ENCODE measurements at places on chromosomes 11 and 22.

DNA sequence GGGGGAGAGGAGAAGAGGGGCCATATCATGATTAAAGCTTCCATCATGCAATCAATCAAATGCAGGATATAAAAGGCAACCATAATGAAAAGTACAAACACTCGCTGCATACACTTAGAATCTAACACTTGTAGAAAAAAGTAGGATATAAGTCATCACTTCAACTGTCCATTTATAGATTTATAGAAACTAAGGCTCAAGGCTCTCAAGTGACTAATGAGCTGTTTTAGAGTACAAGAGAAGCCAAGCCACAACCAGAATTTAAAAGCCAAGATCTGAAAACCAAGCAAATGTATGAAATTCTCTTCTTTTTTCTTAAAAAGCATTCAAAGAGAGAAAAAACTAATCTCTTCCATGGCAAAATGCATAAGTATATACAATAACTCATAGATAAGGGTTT is 160.2 kb upstream of the BLID start:
- DNase-seq, result no peak

- no peak for DNase-seq
These were observed 14.1 kb upstream of the SLC25A18 start for GRCh38 chr22:17549183-17549582.

DNA sequence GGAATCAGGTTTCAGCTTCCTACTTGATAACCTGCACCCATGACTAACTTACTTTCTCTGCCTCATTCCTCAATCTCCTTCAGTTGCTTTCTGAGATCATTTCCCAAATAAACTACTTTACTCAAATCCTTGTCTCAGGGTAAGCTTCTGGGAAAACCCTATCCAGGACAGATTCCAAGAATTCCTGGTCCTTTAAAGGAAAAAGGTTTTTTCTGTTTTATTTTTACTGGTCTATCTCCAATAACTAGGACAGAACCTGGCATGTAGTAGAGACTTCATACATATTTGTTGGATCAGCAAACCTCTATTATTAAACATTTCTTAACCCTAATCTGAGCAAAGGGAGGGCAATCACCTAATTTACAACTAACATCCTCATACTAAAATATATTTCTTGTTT is 910.5 kb upstream of the CHORDC1 start:
- DNase-seq, result no peak

- no peak for DNase-seq
These were observed 34.2 kb upstream of the PLET1 start for GRCh38 chr11:112294688-112295340.

DNA sequence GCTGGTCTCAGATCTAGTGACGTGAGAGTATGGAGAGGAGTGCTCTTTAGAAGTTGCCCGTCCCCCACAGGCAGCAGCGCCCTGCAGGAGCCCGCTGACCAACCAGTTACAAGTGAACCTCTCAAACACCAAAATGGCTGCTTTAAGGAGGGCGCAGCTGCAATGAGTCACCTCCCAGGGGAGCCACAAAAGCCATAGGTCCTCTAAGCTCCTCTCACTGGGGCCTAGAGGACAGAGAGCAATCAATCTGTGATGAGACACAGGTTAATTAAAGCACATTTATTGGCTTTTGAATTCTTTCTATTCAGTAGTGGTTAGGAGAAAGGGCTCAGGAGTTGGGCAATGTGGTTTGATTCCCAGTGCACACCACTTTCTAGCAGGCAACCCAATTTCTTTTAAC is 15.5 kb upstream of the RAPSN start:
- DNase-seq, result no peak

DNA sequence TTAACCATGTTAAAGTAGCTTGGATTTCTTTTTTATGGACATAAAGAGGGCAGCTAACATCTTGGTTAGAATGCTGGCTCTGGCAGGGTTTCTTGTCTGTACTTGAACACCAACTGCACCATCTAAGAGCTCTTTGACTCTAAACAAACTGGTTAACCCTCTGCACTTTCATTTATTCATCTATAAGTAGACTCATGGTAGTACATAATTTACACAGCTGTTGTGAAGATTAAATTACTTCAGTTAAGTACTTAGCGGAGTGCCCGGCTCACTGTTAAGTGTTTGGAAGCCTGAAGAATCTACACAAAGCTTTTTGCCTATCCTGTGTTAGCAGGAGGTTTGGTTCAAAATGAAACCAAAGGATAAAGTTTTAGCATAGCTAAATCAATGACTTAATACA is 846.2 kb upstream of the API5 start:
- no peak for DNase-seq

- DNase-seq, result no peak
These were observed 107.7 kb upstream of the POU2AF2 start for GRCh38 chr11:111137846-111138245.

DNA sequence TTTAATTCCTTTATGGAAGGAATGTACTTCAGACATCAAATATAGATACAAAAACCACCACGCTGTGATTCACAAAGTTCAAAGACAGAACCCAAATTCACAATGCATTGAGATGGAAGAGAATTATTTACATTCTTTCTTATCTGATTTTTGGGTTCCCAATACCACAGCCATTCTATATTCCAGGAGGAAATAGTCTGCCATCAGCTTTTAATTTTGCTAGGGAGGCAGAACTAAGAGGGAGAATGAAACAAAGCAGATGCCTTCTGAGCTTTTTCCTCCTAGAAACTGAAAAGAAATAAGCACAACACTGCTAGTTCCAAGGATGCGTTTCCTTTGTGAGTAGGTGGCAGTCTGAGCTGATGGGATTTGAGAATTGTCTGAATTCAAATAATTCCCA is 283.0 kb upstream of the NARS2 start:
- no peak for DNase-seq

DNA sequence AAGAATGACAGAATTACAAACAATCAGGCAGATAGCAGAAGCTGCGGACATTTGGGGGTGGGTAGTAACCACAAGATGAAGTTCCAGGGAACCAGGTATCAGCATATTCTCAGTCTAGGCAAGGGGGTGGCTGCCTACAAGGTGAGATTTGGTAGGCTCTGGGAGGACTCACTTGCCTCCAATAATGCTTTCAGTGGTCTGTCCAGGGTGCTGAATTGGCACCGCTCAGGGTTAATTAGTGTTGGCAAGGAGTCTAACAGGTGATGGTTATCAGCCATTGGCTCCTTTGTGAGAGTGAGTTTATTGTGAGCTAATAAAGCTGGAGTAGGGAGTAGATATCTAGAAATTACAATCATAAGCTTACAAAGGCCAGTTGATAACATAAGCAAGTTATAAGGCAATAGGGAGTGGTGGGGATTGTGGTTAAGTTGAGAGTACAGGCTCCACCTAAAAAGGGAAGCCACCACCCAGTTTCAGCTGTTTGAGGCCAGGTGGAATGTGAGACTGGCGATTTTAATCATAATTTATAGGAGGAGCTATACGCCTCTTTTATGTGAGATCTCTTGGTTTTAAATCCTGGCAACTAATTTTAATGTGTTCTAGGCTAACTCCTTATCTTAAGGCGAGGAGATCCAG is 320.5 kb downstream of the MIAT start:
- no peak for DNase-seq

DNA sequence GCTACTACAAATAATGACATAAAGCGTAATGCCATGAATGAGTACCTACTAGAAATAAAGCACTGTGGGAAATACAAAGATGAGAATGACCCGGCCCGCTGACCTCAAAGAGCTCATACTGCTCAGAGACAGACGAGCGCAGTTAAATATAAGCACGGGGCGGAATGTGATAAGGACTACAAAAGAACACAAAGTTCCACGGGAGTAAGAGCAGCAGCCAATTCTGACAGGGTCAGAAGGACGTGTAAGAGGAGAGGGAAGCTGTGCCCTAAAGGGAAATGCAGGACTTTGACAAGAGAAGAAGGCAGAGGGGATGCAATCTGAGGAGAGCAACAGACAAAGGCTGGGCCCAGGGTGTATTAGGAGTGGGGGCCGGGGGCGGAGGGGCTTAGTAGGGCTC is 314.6 kb downstream of the LARGE1 start:
- DNase-seq, result no peak

DNA sequence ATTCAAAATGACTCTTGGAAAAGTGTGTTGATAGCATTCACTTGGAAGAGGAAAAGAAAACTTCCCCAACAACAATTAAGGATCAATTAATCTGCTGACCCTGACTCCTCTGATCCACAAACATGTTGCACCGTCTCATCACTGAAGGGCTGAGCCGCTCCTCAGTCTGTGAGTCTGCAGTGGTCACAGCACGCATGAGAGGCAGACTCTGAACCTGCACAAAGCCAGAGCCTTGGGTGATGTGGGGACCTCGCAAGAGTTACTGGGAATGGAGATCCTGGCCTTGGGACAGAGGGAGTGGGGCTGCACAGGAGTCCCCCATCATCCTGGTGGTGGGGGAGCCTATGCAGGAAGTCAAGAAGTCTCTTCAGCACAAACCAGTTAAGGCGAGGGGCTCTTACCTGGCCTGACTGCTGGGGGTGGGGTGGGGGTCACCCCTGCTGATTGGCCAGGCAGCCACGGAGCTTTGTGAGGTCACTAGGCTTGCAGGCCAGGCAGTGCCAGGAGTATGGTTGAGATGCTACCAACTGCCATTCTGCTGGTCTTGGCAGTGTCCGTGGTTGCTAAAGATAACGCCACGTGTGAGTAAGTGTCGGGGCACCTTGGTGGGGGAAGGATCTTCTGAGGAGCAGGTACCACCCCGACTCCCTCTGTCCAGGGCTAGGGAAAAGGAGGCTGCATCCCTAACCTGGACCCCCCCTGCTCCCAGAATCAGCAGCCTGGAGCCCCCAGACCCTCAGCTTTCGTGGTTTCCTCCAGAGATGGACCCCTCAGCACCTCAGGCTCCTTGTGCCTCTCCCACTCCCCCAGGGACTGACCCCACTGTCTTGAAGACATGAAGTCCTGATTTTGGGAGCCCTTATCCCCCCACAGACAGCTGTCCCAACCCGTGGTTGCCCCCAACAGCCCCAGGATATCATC is at the start of gene ACR:
Gene ACR (plus strand): TSS at position 477 of the 921 bp plus-strand sequence. CDS start 32 bp downstream, at position 509.
- no peak for DNase-seq

DNA sequence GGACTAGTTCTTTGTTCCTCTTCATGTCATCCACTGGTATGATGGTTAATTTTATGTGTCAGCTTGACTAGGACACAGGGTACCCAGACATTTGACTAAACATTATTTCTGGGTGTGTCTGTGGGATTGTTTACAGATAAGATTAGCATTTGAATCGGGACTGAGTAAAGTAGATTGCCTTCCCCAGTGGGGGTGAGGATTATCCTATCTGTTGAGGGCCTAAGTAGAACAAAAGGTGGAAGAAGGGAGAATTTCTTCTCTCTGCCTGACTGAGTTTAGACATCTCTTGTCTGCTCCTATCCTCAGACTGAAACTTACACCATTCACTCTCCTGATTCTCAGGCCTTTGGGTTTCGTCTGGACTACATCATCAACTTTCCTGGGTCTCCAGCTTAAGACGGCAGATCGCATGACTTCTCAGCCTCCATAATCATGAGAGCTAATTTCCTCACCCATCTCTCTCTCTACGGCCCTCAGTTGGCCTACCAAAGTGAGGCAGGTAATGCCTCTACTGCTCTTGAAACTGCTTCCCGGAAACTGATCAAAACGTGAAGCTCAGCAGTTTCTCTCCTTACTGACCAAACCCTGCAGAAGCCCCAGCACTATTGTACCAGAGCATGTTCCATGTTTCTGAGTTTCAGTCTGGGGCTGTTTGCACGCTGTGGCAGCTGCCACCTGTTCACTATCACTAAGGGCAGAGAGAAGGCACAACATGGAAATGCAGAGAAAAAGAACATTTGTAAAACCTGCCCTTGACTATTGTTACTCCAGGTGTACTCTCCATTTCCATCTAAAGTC is 95.4 kb downstream of the NXPE2 start:
- no peak for DNase-seq

DNA sequence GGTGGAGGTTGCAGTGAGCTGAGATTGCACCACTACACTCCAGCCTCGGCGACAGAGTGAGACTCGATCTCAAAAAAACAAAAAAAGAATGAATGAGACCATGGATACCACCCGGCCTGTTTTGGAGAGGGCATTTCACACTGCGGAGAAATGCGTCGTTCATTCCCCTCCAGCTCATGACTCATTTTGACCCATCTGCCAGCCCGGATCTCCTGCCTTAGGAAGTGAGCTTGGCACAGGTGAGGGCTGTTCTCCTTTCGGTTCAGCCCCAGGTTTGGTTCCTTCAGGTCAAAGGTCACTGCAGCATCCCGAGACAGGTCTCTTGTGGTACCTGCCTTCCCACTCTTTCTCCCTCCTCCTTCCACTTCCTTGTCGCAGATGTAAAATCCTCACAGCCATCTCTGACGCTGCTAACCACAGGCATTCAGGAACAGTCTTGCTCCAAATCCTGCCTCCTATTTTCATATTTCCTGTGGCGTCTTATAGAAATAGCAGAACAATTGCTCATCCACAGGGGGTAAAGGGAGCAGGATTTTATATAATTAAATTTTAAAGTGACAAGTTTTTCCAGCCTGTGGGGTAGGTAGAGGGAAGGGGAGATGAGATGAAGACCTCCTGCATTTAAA is 517.9 kb downstream of the NTM start:
- DNase-seq, result no peak

DNA sequence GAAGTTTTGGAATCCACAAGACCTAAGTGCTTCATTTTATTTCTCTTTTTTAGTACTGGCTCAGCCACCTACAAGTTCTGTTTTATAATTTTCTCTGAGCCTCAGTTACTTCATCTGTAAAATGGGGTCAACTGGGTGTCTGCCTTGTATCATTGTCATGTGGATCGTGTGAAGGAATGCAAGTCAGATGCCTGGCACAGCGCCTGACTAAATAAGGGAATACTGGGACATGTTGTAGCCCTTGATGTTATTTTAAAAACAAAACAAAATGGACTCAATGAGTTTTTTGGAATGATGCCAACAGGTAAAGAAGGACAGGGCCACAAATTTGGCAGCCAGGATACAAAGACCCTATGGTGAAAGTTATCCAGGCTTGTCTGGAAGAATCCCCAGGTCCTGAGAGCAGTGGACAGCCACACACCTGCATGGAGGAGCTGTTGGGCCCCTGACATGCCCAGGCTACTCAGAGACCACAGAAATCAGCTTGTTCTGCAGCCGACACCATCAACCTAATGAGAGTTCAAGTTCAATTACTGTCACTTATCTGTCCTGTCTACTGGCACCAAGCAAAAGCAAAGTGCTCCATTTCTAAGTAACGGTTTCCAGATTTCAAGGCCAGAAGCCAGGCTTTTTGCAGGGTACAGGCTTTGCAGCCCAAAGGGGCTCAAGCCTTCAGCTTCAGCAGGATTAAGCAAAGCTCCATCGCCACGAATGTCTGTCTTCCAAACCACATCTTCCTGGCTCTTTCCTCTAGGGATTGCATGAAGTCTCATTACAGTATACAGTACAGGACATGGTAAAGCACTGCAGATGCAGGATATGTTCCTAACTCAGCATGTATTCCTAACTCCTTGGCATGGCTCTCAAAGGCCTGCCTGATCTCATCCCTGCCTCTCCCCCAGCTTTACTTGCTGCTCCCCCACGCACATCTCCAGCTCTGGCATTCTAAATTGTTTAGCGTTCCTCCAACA is 18.4 kb downstream of the DKK3 start:
- DNase-seq, result no peak

All from CD8-positive, alpha-beta memory T cell (primary cell).